ENCODE measurements at places on chromosomes 3 and 15.
A peak's percentile ranks its signal among the peaks of the same experiment; 100 is the strongest.

DNA sequence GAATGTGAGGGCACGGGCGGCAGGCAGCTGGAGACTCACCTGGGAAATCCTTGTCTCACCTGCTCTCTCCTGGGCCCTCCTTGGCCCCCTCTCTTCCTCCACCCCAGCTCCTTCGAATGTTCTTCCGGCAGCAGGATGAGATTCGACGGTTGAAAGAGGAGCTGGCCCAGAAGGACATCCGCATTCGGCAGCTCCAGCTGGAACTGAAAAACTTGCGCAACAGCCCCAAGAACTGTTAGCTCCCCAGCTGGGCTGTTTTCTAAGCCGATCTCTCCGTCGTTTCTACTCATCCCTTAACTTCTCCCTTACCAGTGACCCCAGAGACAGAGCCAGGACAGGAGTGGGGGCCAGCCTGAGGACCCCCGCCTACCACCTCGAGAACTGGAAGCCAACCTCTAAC, 95.0 kb downstream of the ANP32A start:
- no peak for DNase-seq

GRCh38 chr3:162166543-162166942, 669.9 kb downstream of the OTOL1 start:
- no peak for DNase-seq

GRCh38 chr15:89905846-89906378, 6.8 kb downstream of the ARPIN start:
- DNase-seq = no peak

DNA sequence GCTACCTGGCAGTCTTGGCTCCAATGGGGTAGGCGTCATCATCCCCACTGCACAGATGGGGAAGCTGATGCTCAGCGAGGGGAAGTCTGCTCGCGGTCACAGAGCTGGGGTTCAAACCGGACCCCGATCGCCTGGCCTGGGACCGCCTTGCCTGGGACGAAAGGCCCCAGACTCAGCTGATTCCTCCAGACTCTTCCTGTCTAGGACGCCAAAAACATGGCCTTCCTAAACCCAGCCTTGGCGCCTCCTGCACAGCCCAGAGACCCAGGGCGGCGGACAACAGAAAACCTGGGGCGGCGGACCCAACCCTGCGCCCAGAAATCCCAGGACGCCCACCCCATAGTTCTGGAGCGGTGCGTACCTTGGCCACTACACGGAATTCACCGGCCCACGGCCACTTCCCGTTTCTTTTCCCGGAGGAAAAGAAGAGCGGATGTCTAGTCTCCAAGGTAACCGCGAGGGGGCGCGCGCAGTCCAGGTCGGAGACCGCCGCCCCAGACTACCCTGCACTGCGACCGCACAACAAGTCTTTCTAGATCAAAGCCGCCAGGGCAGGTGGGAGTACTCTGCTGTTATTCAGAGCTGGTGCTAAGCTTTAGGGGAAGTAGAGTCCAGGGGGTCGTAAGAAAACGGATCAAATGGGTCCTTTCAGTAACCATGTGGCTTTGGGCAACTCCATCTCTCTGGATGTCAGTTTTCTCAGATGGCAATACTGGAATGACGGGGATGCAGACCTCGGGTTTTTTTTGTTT, 4.9 kb upstream of the IL17RD start:
- peak; percentile 57 for DNase-seq

- DNase-seq = no peak
These were observed 12.4 kb downstream of the AMIGO3 start for GRCh38 chr3:49707113-49707480.

GRCh38 chr3:95134693-95135413, 1072.0 kb downstream of the NSUN3 start:
- DNase-seq = no peak

- DNase-seq = no peak
These were observed 54.5 kb upstream of the APEH start for GRCh38 chr3:49619649-49620048.

DNA sequence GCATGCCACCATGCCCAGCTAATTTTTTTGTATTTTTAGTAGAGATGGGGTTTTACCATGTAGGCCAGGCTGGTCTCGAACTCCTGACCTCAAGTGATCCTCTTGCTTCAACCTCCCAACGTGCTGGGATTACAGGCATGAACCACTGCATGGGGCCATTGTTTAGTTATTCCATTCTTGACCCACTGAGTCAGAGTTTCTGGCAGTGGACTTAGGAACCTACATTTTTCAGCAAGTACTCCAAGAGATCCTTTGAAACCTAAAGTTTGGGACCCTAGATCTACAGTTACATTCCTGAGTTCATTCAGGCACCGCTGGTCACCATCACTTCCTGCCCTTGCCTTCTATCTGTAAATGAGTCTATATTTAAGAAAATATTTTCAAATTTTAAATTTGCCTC, 1.4 kb upstream of the TNFSF10 start:
- no peak for DNase-seq

GRCh38 chr3:38027466-38028465, 1.7 kb downstream of the PLCD1 start:
- no peak for DNase-seq

- DNase-seq = no peak
These were observed 88.7 kb upstream of the UBE2E2 start for GRCh38 chr3:23114432-23114831.

DNA sequence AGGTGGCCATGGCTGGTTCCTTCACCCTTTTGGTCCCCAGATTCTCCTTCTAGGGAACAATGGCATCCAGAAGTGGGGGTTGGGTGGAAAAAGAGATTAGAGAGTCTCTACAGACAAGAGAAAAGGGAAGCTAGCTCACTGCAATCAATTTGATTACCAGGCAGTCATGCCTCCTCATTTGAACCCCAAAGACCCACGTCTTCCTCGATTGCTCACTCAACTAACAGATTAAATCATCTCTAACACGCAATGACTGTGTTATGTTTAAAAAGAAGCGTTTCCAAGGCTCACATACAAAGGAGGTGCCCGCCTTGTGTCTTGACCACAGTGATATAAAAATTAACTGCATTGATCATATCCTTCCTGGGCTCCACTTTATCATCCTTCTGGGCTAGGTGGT, 57.6 kb downstream of the BHLHE40 start:
- no peak for DNase-seq

DNA sequence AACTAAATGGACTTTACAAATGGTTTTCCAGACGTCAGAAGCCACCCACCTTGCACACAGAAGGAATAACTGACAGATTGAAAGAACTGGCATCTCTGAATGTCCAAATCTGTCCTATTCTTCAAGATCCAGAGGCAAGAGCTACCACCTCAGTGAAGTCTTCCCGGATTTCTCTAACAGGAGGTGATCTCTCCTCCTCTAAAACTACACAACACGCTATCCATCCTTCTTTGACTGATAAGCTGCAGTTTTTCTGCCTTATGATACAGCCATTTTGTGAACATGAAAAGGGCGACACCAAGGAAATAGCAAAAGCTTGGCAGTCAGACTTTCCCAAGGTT, 37.1 kb upstream of the HES1 start:
- DNase-seq = no peak

DNA sequence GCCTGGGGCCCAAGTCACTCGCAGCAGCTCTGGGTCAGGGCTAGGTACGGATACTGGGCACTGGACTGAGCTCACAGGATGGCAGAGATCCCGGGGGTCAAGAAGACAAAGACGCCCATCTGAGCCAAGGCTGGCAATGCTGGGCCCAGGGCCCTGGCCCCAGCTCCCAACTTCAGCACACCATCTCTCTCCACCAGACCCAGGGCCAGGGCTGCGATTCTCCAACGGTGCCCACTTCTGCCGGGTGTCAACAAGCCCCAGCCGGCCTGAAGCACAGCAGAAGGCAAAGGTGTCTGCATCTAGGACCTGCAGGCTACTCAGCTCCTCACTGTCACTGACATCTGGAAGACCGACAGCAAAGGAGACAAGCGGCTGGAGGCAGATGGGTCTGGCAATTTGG, 8.6 kb downstream of the WDR73 start:
- no peak for DNase-seq

GRCh38 chr3:49017971-49018706, at the start of gene DALRD3:
TSS of gene DALRD3 (minus strand) at chr3:49018580. CDS start at chr3:49018564, 16 bp downstream.
- peak; percentile 53 for DNase-seq

DNA sequence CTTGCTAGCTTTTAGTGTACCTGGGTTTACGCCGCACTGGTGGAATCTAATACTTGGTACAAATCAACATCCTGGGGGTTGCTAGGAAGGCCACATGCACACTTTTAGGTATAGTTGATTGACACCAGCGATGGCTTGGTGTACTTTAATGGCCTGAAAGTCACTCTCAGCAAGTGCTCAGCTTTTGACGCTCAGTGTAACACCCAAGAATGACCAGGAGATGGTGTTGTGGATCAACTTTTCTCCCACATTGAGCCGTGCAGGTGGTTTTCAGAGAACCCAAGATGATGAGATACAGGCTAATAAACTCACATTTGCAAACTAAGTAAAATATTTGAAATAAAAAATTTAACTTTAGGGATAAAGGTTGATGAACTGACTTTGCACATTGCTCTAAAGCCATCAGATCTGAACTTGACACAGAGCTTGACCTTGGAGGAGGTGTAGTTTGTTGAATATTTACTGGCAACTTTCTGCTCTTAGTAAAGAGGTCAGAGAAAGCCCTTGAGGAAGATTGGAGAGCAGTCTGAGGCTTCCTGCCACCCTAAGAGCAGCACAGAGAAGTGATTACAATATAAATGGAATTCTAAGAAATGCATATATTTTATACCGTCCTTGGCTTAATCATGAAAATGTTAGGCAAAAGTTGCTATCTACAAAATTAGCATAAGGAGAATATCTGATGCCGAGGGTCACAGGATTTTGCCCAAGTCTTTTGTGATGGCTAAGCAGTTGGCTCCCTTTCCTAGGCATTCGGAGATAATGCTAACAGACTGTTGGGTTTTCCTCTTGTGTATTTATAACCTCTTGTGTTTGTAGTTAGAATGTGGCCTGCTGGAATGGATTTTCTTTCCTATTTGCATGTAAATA, 143.4 kb upstream of the RASGRP1 start:
- no peak for DNase-seq

- no peak for DNase-seq
These were observed 901.7 kb downstream of the PLOD2 start for GRCh38 chr3:145259166-145259880.

DNA sequence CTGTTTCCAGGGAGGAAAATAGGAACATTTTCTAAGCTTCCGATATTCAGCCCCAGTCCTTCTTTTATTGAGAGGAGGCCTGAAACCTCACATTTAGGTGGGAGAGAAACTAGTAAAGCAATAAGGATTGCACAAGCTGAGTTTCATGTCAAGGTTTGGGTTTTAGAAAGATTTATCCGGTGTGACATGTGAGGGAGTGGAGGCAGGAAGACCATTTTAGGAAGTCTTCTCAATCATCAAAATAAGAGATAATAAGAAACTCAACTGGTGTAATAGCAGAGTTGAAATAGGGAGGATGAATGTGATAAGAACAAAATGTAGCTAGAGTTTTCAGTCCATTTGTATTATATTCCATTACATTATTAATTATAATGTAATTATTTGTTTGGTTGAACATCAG, 27.7 kb upstream of the CLDN16 start:
- DNase-seq = no peak

DNA sequence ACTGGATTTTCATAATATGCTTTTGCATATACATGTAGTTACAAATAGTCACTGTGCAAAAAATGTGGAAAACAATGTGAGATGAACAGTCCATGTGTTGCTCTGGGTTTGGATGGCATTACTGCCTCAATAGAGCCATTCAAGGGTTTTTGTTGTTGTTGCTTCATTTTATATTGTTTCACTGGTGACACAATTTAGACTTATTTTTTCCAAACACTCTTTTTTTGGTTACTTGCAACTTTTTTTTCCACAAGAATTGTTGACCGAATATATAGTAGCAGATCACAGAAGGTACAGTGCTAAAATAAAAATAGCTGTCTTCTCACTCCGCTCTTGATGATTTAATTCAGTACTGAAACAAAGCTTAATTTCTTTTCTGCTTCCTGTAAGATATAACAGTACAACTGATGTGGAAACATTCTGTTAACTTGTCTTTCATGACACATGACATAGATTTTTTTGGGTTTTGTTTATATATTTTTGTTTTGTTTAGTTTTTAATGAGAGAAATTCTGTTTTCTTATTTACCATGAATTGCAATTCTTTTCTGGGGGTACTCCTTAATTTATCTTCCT, 618.6 kb downstream of the NAALADL2 start:
- DNase-seq = no peak

DNA sequence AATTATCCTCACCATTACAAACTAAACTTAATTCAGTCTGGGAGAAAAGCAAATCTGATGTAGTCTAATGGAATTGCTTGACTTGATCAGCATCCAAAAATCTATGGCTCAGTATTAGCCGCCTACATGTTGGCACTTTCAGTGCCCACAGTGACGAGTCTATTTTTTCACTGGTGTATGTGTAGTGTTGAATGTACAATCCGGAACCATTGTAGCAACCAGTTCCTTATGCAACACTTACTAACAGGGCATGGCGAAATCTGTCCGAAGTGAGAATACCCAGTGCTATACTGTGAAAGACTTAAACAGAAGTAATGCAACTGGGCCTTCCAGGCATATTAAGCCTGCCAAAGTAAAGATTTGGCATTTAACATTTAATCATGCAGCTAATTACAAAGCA, 18.6 kb downstream of the LRRN1 start:
- no peak for DNase-seq

- no peak for DNase-seq
These were observed 42.2 kb upstream of the TOPBP1 start for GRCh38 chr3:133703915-133704314.

DNA sequence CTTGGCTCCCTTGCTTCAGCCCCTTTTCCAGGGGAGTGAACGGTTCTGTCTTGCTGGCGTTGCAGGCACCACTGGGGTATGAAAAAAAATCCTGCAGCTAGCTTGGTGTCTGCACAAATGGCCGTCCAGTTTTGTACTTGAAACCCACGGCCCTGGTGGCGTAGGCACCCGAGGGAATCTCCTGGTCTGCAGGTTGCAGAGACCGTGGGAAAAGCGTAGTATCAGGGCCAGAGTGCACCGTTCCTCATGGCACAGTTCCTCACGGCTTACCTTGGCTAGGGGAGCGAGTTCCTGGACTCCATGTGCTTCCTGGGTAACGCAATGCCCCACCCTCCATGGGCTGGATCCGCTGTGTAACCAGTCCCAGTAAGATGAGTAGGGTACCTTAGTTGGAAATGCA, 214.9 kb downstream of the UBE2E2 start:
- no peak for DNase-seq

DNA sequence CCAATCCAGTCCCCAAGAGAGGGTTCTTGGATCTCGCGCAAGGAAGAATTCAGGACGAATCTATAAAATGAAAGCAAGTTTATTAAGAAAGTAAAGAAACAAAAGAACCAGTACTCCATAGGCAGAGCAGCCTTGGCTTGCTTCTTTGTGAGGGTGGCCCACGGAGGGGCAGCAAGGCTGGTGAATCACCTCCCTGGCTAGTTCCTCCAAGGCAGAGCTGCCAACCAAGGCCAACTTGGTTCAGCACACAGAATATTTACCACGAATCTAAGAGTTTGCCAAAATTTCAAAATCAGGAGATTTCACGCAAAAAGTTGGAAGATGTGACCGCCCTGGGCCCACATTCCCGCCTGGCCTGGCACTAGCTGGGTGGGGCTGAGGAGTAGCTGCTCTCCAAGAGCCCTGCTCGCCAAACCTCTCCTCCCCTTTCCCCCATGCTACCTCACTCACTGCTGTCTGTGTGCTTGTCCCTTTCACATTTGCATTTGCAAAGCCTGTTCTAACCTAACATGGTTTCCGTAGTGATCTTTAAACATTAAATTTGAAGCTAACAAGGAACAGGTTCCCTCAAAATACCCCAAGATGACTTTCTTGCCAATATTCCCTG, 26.2 kb upstream of the DCUN1D1 start:
- no peak for DNase-seq

- DNase-seq = no peak
These were observed 65.9 kb downstream of the ADAMTS9 start for GRCh38 chr3:64621726-64622395.

GRCh38 chr3:186594591-186595113, 18.2 kb upstream of the AHSG start:
- no peak for DNase-seq

Measured in T-cell (primary cell).